ENCODE measurements at places on chromosomes 6 and 20. TPM values are rescaled to one million over a fixed set of nuclear protein-coding genes. Genes with fewer than 3 reads are reported as not detected.

The SLPI gene
- not detected for total RNA-seq

DNA sequence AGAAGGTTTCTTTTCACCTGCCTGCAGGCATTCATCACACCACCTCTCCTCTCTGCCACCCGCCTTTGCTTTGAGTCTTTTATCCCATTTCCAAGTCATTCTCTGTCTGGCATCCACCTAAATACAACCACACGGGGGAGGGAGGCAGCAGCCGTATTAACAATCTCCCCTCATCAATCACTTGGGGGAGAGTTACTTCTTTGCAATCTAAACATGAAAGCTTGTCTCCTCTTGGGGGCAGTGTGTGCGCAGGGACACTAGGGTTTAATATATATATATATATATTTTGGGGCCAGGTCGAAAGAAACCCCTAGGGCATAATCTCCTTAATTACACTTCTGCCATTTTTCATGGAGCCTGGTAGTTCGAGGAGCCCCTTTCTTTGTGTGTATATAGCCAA is 214.5 kb downstream of the TSHZ2 start:
- no peak for DNase-seq

- no peak for DNase-seq
Observed at GRCh38 chr6:108350528-108350927, 55.7 kb downstream of the AFG1L start.

DNA sequence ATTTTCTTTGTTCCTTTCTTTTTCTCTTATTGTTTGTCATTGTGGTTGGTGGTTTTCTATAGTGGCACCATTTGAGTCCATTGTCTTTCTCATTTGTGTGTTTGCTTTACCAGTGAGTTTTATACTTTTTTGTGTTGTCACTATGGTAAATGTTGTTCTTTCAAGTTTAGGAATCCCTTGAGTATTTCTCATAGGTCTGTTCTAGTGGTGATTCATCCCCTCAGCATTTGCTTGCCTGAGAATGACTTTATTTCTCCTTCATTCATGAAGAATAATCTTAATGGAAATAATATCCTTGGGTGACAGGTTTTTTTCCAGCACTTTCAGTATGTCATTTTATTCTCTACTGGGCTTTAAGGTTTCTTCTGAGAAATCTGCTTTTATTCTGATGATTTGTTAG is 209.2 kb upstream of the ASCC3 start:
- no peak for DNase-seq

DNA sequence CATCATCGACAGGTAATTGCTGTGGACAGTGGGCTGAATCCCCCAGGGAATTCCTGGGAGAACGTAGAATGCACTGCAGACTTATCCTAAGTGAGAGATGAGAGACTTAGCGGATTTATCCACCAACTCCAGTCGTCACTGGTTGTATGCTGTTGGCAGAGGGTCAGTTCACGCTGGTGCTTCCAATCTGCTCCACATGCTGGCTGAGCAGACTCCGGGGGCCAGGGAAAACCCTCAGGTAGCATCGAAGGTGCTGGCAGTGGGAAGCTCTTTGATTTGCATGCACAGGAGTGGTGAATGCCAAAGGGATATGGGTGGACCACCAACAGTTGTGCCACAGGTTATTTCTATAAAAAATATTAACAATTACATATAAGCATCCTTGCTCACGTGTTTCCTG is 20.2 kb downstream of the TTLL9 start:
- no peak for DNase-seq

Measured in progenitor cell of endocrine pancreas (in vitro differentiated cells).